Thymus (tissue), 14 donors: ENCODE measurements at places on chromosomes 1 and 21.

GRCh38 chr1:31198150-31198549 lies 41.5 kb downstream of the NKAIN1 start:
- no peaks in the 10 kb centered on the region for H3K36me3 ChIP-seq
- H3K27ac ChIP-seq: no peak overlapping the region
- no peaks in the 10 kb centered on the region for H3K27me3 ChIP-seq
- H3K4me3 ChIP-seq: no peak overlapping the region
- no peaks in the 10 kb centered on the region for H3K4me1 ChIP-seq

GRCh38 chr1:98157524-98158313 lies 236.9 kb upstream of the DPYD start:
- no peak overlapping the region for H3K4me3 ChIP-seq
- no peaks in the 10 kb centered on the region for H3K27me3 ChIP-seq
- DNase-seq: no peak
- no peak overlapping the region for H3K27ac ChIP-seq
- no peaks in the 10 kb centered on the region for H3K4me1 ChIP-seq

DNA sequence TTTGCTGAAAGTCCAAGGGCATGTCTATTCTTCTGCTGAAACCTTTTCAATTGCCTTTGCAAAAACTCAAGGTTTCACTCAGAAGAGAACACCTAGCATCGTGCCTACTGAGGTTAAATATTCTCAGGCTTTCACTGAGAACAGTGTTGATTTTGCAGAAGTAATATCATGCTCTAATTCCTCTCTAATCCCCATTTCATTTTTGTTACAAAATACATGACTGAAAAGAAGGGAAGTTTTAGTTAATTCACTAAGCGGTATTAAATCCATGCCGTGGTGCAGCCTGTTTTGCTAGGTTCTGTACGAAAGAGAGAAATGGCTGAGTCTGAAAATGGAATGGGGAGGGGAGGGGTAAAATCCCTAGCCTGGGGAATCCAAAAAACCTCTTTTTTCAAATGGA lies 163.2 kb upstream of the CAMK1G start:
- no peaks in the 10 kb centered on the region for H3K36me3 ChIP-seq
- H3K4me3 ChIP-seq: no peak overlapping the region

- no peak overlapping the region for H3K27ac ChIP-seq
- H3K4me3 ChIP-seq: no peak overlapping the region
- DNase-seq: no peak
Observed at GRCh38 chr1:28744184-28744583, 7.4 kb downstream of the YTHDF2 start.
